ENCODE measurements at places on chromosomes 6 and 20.
A peak's percentile ranks its signal among the peaks of the same experiment; 100 is the strongest.

- DNase-seq: no peak
Observed at GRCh38 chr6:137951064-137951597, 84.1 kb downstream of the TNFAIP3 start.

DNA sequence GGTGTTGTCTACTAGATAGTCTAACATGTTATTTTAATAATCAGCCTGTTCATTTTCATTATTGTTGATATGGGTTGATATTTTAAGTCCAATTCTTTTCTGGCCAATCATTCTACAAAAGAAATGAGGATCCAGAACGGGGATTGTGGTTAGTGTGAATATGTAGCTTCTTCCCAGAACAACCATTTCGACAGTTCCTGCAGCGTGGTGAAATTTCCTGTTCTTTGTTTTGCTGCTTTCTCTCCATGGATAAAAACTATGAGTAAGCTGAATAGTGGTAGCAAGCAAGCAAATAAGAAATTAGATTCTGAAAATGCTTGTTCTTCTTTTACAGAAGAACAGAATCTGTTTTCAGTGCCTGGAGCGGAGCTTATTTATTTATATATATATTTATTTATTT is 65.5 kb upstream of the F13A1 start:
- no peak for DNase-seq

DNA sequence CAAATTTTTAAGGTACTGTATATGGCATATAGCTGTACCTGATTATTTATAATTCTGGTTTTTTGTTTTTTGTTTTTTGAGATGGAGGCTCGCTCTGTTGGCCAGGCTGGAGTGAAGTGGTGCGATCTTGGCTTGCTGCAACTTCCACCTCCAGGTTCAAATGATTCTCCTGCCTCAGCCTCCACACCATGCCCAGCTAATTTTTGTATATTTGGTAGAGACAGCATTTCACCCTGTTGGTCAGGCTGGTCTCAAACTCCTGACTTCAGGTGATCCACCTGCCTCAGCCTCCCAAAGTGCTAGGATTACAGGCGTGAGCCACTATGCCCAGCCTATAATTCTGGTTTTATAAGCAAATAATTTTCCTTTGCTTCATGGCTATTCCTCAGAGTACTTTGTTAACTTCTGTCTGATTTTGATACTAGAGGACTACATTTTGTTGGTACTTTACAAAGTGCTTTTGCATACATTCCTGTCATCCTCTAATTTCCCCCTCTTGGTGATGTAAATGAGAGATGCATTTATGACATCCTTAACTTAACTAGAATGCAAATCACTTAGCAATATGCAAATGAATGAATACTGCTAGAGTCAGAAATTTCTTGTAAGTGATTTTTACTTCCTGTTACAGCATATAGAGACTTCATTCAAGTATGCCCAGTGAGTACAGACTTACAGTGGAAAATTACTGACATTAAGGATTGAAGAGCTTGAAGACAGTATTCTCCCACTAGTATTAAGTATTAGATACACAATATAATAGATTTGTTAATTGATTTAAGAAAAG is 35.7 kb upstream of the ARID1B start:
- no peak for DNase-seq

DNA sequence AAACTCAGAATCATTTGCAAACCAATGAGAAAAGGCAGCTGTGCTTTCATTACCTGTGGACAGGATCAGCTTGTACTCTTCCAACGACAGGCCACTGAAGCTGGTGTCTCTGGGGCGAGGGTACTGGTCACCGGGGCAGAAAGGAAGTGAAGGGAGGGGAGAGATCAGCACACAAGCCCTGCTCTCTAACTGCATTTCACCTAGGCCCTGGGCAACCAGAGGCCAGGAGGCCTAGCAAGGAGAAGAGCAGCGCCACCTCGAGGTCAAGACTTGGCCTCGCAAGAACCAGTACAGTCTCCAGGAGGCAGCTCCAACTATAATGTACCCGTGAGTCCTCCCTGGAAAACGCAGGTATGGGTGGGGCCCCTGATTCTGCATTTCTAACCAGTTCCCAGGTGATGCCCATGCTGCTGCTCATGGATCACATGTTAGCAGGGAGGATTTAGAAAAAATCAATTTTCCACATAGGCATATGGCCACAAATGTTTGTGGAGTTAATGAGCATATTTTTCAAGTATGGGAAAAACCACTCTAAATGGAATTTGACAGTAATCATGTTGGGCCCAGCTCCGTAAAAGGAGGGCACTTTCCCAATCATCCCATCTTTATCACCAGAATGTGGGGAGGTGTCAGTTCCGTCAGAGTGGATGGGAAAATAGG is 11.0 kb downstream of the UQCC2 start:
- DNase-seq: peak; percentile 43

DNA sequence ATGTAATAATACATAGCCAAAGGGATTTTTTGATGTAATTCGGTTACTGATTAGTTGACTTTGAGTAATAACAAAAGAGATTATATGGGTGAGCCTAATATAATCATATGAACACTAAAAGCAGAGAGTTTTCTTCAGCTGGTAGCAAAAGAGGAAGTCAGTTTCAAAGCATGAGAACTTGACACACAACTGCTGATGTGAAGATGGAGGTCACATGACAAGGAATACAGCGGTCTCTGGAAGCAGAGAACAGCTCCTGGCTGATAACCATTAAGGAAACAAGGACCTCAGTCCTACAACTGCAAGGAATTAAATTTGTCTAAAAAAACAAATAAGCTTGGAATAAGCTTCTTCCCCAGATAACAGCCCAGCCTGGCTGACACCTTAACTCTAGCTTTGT is 154.5 kb upstream of the PRND start:
- no peak for DNase-seq

- DNase-seq: no peak
Observed at GRCh38 chr6:137978252-137978896, 111.3 kb downstream of the TNFAIP3 start.

GRCh38 chr6:75272145-75272840 is 12.3 kb downstream of the TMEM30A start:
- no peak for DNase-seq

DNA sequence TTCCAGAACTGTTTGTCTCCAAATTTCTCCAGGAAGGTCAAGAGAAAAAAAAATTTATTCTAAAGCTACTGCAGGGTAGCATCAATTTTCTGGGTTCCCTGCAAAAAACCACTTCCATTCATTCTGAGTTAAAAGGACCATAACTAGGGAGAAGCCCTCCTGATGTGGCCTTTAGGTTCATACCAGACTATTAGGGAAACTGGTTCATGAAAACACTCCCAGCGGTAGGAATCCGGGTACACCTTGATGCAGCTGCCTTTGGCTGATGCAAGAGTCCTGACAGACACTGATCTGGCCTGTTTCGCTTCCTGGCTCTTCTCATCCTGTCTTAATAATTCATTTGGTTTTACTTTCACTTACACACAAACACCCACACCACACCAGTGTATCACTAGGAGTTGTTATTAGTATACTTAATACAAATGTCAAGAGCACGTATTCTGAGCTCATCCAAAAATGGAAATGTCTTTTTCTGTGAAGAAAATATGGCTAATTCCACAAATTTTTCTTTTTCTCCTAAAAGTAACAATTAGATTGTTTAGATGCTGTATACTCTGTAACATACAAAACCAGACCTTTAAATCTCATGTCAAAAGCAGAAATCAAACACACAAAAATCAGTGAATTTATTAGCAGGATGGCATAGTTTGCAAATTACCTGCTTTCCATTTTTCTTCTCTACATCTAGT is 38.4 kb upstream of the ARHGAP18 start:
- DNase-seq: peak; percentile 16

- DNase-seq: no peak
Observed at GRCh38 chr6:17703256-17703694, 3.5 kb downstream of the NUP153 start.

DNA sequence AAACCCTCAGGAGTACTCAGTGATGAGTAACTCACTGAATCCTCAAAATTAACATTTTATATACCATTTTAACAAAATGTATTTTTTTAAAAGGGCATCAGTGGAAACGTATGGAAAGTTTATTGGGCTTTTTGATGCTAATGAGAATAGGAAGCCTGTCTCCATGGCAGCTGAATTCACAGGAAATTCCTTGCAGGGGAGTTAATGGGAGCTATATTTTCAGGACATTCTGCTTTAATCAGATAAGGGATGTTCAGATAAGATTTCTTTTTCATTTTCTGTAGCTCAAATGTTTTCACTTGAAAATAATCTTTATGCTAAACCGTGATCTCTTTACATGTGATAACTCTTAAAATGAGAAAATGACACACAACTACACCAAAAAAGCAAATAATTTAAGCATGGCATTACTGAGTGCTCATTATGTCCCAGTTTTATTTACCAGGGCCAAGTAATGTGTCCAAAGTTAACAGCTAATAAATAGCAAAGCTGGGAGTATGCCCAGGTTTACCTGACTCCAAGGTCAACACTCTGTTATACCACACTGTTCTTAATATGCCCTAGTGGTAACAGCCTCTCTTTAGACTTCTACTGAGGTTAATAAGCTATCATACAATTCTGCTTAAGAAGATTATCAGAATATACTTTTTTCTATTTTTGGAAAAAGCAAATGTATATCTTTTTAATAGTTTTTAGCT is 348.1 kb downstream of the GRIK2 start:
- DNase-seq: no peak

DNA sequence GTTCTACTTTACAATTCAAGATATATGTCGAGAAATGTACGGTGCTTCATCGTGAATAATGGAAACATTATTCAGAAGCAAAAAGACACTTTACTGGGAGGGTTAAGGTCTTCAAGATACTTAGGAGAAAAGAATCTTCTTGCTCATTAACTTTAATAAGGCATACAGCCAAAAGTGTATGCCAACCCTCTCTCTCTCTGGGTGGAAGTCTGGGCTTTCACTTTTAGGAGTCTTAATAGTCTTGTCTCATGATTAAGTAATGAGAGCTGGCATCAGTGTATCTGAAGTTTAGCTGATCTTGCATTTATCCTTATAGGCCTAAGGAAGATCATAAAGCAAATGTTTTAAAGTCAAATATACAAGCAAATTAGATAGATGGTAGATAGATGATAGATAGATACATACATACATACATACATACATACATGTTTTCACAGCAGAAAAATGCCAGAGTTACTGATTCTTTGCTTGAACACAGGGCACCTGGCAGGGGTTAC is 21.5 kb downstream of the OLIG3 start:
- DNase-seq: no peak

- DNase-seq: no peak
Observed at GRCh38 chr6:146545581-146545980, 1.9 kb downstream of the RAB32 start.

All from activated gamma-delta T cell treated with anti-CD3 and anti-CD28 coated beads, Interleukin-2, amount 50 U/mL, for 16 hours (primary cell).